ENCODE measurements at places on chromosomes 12 and 14. TPM values are rescaled to one million over a fixed set of nuclear protein-coding genes. Genes with fewer than 3 reads are reported as not detected.
A peak's percentile ranks its signal among the peaks of the same experiment; 100 is the strongest.

DNA sequence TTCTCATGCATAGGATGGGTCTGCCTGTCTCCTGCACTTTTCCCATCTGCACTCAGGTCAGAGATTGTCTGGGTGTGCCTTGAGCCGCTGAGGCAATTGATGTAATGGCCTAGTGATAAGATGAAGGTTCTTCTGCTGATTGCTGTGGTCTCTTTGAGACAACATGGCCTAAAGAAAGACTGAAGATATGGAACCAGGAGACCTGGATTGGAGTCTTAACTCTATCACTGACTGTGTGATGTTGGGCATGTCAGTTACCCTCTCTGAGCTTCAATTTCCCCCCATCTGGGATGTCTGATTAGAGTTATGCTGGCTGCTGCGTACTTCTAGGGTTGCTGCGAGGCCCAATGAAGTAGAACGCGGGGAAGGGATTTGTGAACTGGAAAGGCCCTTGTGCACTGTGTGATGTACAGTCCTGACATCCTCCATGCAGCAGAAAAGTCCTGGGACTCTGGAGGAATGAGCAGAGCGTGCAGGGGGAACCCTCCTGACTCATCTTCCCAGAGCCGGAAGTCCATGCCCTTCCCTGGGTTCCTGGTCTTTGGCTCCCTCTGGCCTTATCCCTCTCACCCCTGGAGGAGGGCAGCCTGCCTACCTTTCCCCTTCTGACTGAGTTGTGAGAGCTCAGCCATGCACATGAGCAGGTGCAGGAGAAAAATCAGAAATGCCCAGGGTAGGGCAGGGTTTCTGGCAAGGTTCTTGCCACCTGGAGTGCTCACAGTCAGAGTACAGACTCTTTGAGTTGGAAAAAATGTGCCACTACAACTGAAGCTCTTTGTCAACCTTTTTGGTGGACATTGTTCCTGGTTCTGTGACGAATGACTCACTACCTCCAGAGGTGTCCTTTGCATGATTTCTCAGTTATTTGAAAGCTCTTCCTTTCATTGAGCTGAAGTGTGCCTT is 21.1 kb downstream of the PLEKHD1 start:
- peaks cover 23% of the 10 kb centered on the region for H3K27me3 ChIP-seq
- H3K27ac ChIP-seq: no peak overlapping the region
- H3K4me3 ChIP-seq: no peak overlapping the region
- H3K4me1 ChIP-seq: no peaks in the 10 kb centered on the region
- peak; percentile 28 for DNase-seq

DNA sequence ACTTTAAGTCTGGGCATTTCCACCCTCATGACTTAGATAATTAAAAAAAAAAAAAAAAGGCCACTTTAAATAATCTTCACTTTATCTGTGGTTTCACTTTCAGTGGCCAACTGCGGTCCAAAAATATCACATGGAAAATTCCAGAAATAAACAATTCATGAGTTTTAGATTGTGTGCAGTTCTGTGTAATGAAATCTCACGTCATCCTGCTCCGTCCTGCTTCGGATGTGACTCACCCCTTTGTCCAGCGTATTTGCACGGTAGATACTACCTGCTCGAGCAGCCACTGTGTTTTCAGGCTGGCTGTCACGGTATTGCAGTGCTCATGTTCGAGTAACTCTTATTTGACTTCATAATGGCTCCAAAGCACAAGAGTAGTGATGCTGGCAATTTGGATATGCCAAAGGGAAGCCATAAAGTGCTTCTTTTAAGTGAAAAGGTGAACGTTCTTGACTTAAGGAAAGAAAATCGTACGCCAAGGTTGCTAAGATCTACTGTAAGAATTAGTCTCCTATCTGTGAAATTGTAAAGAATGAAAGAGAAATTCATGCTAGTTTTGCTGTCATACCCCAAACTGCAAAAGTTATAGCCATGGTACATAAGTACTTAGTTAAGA is 2.4 kb downstream of the E2F7 start:
- H3K4me1 ChIP-seq: peaks cover 50% of the 10 kb centered on the region
- H3K36me3 ChIP-seq: peaks cover 81% of the 10 kb centered on the region
- DNase-seq: peak; percentile 76
- H3K4me3 ChIP-seq: peak overlapping the region; percentile 82
- peak overlapping the region; percentile 40 for H3K27ac ChIP-seq

DNA sequence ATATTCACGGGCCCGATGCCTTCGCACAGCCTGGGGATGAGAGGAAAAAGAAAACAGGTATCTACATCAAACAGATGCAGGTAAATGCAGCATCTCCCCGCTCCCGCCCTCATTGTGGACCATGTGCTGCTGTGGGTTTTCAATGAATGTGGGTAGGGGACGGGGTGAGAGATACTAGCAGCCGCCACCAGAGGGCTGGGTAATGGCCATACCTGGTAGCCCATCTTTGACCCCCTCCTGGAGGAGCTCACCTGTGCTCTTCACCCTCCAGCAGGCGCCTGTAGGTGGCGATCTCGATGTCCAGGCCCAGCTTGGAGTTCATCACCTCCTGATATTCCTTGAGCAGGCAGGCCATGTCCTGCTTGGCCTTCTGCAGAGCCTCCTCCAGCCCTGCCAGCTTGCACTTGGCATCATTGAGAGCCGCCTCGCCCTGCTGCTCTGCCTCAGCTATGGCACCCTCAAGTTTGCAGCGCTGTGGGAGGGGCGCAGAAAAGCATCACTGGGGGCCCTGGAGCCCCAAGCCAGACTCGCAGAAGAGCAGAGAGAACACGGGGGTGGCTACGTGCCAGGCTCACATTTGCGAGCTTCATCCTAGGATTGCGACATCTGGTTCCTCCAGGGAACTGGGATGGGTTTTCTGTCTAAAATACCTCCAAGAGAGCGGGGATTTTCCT is 10.2 kb downstream of the KRT82 start:
- peaks cover 8% of the 10 kb centered on the region for H3K4me1 ChIP-seq
- H3K4me3 ChIP-seq: no peak overlapping the region
- H3K27ac ChIP-seq: no peak overlapping the region
- H3K27me3 ChIP-seq: peaks cover 23% of the 10 kb centered on the region
- DNase-seq: peak; percentile 62

GRCh38 chr14:102213470-102213869 is 73.8 kb downstream of the WDR20 start:
- no peaks in the 10 kb centered on the region for H3K27me3 ChIP-seq
- no peak overlapping the region for H3K4me3 ChIP-seq
- H3K4me1 ChIP-seq: no peaks in the 10 kb centered on the region
- no peak for DNase-seq
- H3K27ac ChIP-seq: no peak overlapping the region
- peaks cover 41% of the 10 kb centered on the region for H3K36me3 ChIP-seq

LGR5 gene
- total RNA-seq: 0.10 TPM

DNA sequence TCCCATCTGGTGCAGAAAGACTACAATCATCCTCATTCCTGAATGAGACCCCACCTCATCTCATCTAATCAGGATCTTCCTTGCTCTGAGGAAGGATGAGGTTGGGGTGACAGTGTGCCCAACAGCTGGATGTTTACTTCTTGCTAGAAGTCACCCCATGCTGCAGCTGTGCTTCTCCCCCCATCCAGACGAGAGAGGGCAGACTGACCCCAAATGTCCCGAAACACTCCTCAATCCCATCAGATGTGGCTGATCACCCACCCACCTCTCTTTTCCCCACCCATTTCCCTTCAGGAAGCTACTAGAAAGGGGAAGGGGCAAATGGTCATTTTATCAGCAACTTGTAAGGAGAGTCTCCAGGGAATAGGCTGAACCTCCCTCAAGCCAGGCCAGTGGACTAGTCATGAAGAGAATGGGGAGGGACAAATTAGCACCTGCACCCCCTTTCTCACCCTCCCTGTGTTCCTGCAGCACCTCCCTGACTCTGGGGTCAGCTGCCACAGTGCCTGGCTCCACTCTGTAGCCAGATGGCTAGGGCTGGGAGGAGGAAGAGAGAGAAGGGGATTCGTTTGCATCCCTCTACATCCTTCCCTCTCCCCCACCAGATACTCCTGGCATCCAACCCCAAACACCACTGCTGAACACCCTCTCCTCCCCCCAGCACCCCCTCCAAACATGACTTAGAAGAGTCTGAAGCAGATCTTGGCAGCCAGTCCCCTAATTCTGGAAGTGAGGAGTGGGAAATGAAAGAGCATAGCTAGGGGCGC is 2.8 kb upstream of the BAZ2A start:
- H3K27ac ChIP-seq: no peak overlapping the region
- H3K4me1 ChIP-seq: peaks cover 59% of the 10 kb centered on the region
- H3K27me3 ChIP-seq: no peaks in the 10 kb centered on the region
- H3K36me3 ChIP-seq: peaks cover 76% of the 10 kb centered on the region

All from Calu3 (cell line).